Peyer's patch (tissue), 4 donors: ENCODE measurements at places on chromosomes 7 and 10.

GRCh38 chr10:8052956-8053445 is 1.5 kb upstream of the GATA3 start:
- DNase-seq = no peak

GRCh38 chr7:98021588-98022351 is 31.8 kb upstream of the OCM2 start:
- DNase-seq = peak; percentile 89

GRCh38 chr10:25824050-25824449 is 110.0 kb upstream of the MYO3A start:
- no peak for DNase-seq

DNA sequence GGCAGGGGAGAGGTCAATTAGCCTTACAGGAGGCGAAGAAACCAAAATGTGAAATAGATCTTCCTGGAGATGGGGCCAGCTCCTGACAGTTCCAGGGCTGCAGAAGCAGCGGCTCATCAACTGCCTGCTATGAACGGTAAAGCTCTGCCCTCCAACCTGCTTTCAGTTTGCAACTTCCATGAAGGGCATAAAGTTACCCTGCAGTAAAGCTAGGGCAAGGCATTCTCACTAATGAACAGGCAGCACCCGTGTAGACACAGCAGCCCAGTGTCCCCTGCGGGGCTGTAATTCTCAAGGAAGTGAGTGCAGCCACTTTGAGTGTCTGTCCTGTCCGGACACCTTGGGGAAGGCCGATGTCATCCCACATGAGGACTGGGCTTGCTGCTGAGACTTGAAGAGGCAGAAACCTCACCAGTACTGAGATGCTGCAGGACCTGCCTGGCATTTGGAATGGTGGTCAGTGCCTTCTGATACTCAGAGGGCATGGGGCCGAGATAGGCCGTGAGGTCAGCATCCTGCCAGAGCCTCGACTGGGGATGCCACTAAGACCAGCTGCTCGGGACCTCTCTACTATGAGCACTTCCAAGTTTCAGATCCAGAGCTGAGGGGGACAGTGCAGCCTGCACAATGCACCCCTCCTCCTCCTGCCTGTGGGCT is 26.1 kb upstream of the C10orf53 start:
- DNase-seq = no peak

GRCh38 chr7:44981035-44981706 is 2.4 kb upstream of the MYO1G start:
- no peak for DNase-seq

- DNase-seq = no peak
Observed at GRCh38 chr10:74949034-74949832, 122.8 kb downstream of the KAT6B start.

- no peak for DNase-seq
Observed at GRCh38 chr10:109956454-109957091, 33.3 kb upstream of the XPNPEP1 start.

GRCh38 chr7:73828107-73828803 is 2.5 kb upstream of the CLDN4 start:
- DNase-seq = no peak

DNA sequence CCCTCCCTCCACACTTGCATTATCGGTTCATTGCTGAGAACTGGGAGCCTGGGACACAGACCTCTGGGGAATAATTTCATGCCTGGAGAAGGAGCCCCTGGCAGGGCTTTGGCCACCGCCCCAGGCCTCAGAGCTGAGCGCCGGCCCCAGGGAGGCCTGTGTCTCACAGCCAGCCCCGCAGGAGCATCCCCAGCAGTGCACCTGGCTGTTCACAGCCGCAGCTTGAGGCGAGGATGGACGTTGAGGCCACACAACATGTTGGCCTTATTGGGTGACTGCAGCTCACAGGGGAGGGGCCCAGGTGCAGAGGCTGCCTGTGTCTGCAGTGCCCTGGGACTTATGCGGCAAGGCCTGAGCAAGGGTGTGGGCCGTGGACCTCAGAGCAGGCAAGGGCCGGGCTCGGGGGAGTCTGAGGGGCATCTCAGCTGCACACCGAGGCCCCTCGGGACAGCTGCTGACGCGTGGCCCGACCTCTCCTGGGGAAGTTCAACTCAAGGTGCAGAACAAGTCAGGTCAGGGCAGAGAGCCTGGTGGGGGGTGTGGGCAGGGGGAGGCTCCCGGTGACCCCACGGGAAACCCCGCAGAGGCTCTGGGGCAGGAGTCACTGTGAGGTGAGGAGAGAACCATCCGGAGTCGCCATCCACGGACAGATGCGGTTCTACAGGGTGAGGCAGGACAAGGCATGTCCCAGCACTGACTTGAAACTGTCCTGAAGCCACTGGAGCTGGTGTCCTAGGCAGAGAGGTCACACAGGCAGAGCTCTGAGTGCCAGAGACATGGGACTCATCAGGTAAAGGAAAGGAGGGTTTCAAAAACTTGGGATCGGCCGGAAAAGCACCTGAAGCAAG is 13.1 kb upstream of the UBE3C start:
- DNase-seq = no peak

DNA sequence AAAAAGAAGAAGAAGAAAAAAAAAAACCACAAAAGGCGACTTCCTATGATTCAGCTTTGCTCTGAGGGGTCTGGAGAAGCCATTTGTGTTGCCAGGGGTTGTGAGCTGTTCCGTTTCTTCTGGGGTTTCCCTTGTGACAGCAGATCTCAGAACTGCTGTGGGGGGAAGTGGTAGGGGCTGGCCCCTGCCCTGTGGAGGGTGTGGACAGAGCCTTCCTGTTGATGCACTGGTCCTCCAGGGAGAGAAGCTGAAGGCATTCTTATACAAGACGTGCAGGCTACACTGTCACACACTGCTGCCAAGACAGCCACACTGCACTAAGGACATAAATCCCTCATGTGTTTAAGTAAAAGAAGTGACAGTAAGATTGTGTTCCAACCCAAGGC is 17.3 kb upstream of the CSGALNACT2 start:
- no peak for DNase-seq

DNA sequence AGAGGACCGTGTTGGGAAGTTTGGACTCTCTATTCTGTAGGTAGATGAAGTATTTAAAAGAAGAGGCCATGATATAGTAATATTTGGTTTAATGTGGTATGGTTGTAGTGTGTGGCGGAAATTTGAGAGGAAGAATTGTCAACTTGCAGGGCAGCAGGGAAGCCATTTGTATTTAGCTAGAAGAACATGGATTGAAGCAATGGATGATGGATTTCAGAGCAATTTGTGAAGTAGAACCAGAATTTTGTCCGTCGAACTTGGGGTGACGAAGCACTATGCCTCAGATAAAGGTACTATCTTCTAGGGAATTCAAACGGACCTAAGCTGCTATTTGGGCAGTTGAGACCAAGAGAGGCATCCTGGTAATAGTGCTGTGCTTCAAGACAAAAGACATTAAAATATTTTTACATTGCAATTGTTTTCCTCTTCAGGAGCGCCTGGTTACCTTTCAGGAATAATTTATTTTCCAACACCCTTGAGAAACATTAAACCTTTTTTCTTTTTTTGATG is 615 bp upstream of the WBP1L start:
- DNase-seq = no peak

- no peak for DNase-seq
Observed at GRCh38 chr7:148543-148931, 43.8 kb upstream of the FAM20C start.

- no peak for DNase-seq
Observed at GRCh38 chr10:105953861-105954260, 1210.6 kb downstream of the SORCS1 start.

DNA sequence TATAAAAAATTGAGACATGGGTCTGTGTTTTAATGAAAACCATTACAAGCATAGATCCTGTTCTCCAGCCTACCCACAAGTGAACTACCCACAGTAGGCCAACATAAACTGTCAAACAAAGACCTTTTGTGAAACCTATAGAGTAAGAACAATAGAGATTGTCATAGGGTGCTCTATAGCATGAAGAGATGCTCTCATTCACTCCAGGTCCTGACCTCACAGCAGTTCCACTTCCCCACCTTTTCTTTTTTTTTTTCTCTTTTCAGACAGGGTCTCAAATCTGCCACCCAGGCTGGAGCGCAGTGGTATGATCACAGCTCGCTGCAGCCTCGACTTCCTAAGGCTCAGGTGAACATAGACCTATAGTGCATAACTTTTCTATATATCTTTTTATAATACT is 72.3 kb downstream of the CPEB3 start:
- DNase-seq = no peak

DNA sequence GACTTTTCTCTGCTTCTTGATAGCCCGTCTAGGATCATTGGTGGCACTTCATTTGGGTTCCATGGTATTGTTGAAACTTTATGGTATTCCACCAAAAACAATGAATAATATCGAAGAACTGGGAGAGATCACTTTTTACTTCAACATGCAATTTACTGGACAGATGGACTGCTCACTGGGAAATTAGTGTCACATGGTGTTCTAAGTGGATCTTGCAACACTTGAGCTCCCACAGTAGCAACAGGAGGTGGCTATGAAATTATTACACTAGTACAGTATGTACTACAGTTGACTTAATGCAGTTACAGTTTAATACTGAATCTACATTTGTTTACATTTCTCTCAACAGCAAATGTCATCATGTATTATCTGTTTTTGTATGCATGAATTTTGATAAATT is 997.3 kb downstream of the REEP3 start:
- DNase-seq = no peak

GRCh38 chr7:50721160-50721559 is 61.5 kb downstream of the GRB10 start:
- no peak for DNase-seq

GRCh38 chr7:106747804-106748203 is 86.8 kb upstream of the CCDC71L start:
- DNase-seq = no peak
